ENCODE measurements at places on chromosomes 2 and 18.

- DNase-seq = no peak
Observed at GRCh38 chr2:33184041-33184440, 237.3 kb downstream of the LTBP1 start.

DNA sequence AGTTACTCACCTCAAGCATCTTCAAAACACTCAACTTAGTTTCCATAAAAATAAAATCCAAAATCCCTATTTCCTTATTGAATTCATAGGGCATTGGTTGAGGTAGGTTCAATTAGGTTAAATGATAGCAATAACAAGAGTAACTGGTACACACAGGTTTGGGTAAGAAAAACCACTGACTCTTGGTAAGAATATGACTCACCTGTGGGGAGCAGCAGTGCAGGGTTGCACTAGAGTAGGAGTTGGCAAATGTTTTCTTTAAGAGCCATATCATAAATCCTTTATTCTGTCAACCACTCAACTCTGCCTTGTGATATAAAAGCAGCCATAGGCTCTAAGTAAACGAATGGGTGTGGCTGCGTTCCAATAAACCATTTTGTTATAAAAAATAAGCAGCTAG, 71.4 kb upstream of the CDH20 start:
- DNase-seq = no peak

DNA sequence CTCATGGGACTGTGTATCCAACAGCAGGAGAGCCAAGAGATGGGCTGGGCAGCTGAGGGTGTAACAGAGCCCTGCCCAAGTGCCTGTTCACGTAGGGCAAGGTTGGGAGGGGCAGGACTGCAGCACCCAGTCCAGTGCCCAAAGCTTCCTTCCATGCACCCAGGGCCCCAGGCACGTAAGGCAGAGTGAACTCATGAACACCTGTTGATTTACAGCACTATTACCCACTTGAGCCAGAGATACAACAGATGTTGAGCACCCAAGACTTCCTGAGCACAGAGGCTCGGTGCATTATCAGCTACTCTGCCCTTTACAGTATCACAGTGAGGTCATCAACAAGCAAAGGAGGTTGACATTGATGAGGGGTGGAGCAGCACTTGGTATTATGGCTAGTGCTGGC, 50.2 kb upstream of the FHL2 start:
- DNase-seq = no peak

- DNase-seq = no peak
Observed at GRCh38 chr2:154263206-154263605, 391.5 kb downstream of the GALNT13 start.

GRCh38 chr2:142684667-142685066, 192.8 kb upstream of the KYNU start:
- no peak for DNase-seq

- no peak for DNase-seq
Observed at GRCh38 chr2:232261776-232262175, 116.8 kb upstream of the ALPP start.

DNA sequence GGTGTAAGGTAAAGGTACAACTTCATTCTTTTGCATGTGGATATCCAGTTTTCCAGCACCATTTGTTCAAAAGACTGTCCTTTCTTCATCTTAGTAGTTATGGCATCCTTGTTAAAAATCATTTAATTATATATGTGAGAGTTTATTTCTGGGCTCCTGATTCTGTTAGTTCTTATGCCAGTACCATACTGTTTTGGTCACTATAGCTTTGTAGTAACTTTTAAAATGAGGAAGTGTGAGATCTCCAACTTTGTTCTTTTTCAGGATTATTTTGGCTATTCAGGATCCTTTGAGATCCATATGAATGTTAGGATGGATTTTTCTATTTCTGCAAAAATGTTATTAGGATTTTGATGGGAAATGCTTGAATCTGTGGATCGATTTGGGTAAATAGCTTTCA, 16.8 kb downstream of the ACTR3 start:
- no peak for DNase-seq

- no peak for DNase-seq
Observed at GRCh38 chr2:36753706-36754221, 57.3 kb downstream of the VIT start.

DNA sequence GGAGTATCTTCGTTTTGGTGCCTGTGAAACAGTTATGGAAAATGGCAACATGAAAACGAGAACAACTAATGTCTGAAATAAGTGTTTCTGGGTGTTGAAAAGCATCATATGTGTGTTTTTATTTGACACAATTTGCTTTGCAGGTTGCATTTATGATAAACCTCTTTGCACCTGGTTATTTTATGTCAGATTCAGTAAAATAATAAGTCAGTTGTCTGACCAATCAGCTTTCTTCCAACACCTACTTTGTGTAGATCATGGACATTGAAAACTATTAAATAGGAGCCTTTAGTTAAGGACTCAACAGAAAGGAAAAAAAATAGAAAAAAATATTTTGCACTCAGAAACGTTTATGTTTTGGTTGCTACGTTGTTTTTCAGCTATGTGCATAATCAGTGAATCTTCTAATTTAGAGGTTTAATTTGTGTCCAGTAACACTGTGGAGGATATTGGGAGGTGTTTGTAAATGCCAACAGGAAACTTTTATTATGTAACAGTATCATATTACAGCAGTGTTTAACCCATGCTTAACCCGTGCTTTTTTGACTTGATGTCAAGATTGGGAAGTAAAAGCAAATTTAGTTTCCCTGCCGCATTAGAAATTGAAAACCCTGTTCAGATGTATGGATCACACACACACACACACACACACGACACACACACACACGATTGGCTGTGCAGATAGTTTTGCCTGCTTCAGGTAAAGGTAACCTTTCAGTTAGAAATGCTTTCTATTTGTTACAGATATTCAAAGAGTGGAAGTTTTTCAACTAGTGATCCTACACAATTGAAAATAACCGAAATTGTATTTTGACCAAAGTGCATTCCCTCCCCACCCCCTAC, 2.6 kb downstream of the PKP4 start:
- no peak for DNase-seq

- no peak for DNase-seq
Observed at GRCh38 chr18:56453631-56454030, 184.8 kb downstream of the TXNL1 start.

DNA sequence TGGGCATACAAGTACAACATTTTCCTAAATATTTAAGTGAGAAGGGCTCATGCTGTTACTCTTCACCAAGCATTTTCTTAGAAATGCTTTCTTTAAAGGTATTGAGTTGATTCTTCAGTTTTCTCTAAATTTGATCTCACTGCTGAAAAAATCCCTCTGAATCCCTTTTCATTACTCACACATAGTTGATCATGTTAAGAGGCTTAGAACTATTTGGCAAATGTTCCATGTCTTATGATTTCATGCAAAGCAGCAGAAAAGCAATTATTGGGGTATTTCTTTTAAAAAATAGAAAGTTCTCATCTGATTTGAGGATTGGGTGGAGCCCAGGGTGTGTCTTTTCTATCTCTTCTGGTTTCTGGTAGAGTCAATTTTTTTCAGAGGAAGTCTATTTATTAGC, 1079.8 kb upstream of the ZEB2 start:
- DNase-seq = no peak

DNA sequence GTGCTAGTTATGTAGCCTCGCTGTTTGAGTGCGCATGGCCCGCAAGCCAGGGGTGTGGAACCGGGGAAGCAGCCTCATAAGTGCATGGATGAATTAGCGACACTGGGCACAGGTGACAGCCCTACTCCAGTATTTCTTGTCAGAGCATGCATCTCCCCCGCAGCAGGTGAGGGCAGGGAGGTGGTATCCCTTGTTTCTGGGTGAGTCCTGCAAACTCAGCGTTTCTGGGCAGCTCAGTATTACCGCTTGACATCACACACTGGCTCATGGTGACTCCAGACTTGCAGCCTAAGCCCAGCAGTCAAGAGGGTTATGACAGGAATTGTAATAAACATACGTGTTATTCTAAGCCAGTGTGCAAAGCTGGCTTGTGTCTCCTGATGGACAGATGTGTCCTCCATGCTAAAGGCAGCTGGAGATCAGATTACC, 2.5 kb downstream of the CABLES1 start:
- DNase-seq = no peak

GRCh38 chr2:69210385-69210784, 176.6 kb downstream of the GFPT1 start:
- no peak for DNase-seq

- DNase-seq = no peak
Observed at GRCh38 chr2:162043132-162043531, 30.9 kb downstream of the DPP4 start.

GRCh38 chr2:223846515-223846914, 9.1 kb upstream of the AP1S3 start:
- DNase-seq = no peak

DNA sequence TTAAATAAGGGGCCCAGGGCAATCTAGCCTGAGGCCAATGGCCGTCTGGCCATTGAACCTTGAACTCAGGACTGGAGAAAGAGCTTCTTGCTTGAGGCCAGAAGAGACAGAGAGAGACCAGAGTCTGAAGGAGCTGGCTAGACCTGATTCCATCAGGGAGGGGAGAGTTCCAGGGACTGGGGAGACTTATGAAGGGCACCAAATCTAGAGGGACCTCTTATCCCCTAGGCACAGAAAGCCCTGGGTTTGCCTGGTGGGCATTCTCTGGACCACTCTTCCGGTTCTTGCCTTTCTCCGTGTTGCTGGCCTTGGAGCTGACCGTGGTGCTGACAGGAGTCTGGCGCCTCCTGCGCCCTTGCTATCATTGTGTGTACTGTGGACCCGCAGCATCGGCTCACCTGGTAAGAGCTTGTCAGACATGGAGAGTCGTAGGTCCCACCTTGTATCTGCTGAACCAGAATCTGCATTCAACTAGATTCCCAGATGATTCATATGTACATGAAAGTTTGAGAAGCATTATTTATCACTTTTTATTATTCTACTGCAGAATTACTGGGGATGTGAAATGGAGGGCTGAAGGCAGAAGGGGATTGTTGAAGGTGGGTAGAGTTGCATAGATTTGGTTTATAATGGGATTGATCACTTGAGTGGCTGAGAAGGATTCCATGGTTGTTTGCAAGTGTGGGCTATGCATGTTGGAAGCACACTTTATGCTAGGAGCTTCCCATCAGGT, 4.3 kb upstream of the TRPM8 start:
- peak; percentile 9 for DNase-seq

DNA sequence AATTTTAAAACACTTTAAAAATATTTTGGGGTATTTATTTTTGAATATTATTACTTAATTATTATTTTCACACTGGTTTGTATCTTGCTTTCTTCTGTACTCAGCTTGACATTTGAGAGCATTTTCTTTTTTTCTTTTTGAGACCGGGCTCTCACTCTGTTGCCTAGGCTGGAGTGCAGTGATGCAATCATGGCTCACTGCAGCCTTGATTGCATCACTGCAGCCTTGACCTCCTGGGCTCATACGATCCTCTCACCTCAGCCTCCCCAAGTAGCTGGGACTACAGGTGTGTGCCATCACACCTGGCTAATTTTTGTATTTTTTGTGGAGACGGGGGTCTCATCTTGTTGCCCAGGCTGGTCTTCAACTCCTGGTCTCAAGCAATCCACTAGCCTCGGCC, 79.9 kb upstream of the DLX2 start:
- DNase-seq = no peak

DNA sequence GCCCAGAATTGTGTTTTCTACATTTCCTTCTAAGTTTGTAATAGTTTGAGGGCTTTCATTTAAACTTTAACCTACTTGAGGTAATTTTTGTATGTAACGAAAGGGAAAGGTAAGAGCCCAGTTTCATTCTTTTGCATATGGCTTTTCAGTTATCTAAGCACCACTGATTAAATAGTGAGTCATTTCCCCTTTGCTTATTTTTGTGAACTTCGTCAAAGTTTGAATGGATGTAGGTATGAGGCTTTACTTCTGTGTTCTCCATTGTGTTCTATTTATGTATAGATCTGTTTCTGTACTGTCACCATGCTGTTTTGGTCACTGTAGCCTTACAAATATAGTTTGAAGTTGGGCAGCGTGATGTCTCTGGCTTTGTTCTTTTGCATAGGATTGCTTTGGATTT, 944.8 kb upstream of the CNTNAP5 start:
- no peak for DNase-seq

- DNase-seq = no peak
Observed at GRCh38 chr2:239938651-239939486, 86.3 kb downstream of the NDUFA10 start.

DNA sequence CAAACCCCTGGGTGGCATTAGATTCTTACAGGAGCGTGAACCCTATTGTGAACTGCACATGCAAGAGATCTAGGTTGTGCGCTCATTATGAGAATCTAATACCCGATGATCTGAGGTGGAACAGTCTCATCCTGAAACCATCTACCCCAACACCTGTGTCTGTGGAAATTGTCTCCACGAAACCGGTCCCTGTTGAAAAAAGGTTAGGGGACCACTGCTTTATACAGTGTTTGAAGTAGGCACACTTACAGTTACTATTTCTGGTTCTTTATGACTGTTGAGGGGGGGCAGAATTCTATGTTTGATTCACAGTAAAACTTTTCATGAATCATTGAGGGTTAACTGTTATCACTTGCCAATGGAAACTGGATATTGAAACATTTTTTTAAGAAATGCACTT, 72.0 kb downstream of the RIF1 start:
- DNase-seq = no peak

DNA sequence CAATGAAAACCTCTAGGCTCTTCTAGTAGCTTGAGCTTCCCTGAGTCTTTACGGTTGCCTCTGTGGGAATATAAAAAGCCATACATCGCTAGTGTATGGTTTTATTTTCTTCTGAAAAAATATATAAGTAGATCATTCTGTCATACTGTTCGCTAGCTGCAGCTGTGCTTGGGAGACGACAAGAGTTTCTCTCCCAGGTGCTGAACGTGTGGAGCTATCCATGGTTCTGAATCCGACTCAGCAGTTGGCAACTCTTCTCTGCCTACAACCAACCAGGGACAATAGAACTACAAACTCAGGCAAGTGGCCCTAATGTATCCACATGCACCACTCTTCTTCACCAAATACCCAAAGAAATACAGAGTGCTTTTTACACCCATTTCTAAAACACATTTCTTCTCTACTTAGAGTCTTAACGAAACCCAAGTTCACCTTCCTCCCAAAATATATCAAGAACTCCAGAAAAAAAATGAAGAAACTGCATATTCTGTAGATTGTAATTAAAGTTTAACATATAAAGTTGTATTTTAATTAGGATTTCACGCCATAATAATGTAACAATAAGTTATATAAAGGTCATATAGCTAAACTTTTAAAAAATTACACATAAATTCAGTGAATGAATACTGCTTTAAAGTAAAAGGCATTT, 2.2 kb upstream of the KCNH7 start:
- DNase-seq = no peak

- DNase-seq = no peak
Observed at GRCh38 chr2:177172034-177172880, 40.3 kb upstream of the HNRNPA3 start.

DNA sequence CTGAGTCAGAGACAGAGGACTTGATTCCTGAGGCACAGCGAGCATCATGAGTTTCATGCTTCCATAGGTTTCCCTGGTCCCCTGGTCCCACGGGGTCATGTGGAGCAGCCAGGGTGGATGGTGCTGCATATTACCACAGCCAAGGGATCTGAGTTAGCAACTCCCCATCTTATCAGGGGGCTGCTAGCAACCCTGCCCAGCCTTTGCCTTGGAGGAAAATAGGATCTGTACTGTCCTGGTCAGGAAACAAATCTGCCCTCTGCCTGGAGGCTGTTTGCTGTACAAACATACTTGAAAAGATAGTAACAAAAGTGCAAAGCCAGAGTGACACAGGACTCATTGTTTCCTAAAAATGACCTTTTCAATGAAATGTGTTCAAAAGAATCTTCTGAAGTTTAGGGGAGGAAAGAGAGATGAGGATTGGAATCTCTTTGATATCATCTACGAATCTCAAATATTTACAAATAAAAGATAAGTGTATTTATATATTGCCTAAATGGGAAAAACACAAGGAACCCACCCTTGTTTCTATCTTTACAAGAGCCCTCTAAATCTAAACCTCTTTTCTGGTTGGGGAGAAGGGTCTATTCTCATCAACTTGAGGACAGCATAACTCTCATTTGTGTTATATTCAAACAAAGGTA, 194.8 kb downstream of the CD226 start:
- no peak for DNase-seq
